ENCODE measurements at places on chromosomes 3 and 15.

DNA sequence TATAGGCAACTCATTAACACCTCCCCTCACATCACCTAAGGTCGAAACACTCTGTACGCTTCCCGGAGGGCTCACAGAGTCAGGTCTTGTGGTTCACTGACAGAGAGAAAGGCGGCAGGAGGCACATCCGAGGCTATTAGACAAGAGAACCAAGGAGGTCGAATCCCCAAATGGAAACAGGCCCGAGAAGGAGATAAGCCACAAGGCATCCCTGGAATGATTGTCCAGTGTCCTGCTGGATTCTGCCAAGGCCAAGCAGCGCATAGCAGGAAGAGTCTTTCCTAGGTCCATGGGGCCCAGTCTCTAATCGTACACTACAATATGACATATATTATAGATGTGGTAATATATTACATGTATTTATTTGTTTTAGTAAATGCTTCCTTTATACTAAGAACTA is 58.5 kb downstream of the ANXA2 start:
- no peak for DNase-seq
- no peaks in the 10 kb centered on the region for H3K36me3 ChIP-seq
- H3K27ac ChIP-seq = no peak overlapping the region
- no peak overlapping the region for H3K4me3 ChIP-seq
- H3K4me1 ChIP-seq = no peaks in the 10 kb centered on the region

DNA sequence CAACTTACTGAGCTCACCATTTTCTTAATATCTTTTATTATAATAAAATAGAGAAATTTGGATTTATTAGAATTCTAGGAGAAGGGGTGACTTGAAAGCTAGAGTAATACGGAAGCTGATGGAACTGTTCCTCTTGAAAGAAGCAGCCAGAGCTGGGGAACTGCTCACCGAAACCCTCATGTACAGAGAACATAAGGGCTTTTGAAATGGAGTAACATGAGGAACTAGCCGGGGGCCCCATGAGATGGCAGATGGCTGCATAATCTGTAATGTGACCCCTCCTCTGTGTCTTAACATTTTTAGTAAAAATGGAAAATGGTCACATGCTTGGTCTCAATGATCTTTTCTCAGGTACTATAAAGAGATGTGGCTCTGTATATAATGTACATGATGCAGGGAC is 15.7 kb upstream of the DYNC1LI1 start:
- no peak for DNase-seq
- H3K27ac ChIP-seq = no peak overlapping the region
- H3K27me3 ChIP-seq = no peaks in the 10 kb centered on the region
- H3K36me3 ChIP-seq = no peaks in the 10 kb centered on the region
- H3K4me1 ChIP-seq = no peaks in the 10 kb centered on the region

- H3K4me1 ChIP-seq = no peaks in the 10 kb centered on the region
- no peaks in the 10 kb centered on the region for H3K36me3 ChIP-seq
- DNase-seq = no peak
- no peaks in the 10 kb centered on the region for H3K27me3 ChIP-seq
- H3K4me3 ChIP-seq = no peak overlapping the region
- no peak overlapping the region for H3K27ac ChIP-seq
Measured at GRCh38 chr3:194386648-194387047, 12.4 kb downstream of the GP5 start.

- H3K4me1 ChIP-seq = no peaks in the 10 kb centered on the region
- no peak for DNase-seq
- H3K4me3 ChIP-seq = no peak overlapping the region
- H3K27me3 ChIP-seq = no peaks in the 10 kb centered on the region
- no peaks in the 10 kb centered on the region for H3K36me3 ChIP-seq
- H3K27ac ChIP-seq = no peak overlapping the region
Measured at GRCh38 chr3:133937061-133937686, 41.5 kb upstream of the RAB6B start.

- no peak overlapping the region for H3K4me3 ChIP-seq
- no peak for DNase-seq
- H3K4me1 ChIP-seq = peaks cover 2% of the 10 kb centered on the region
- H3K36me3 ChIP-seq = no peaks in the 10 kb centered on the region
Measured at GRCh38 chr3:118636841-118637240, 397.8 kb downstream of the IGSF11 start.

- no peaks in the 10 kb centered on the region for H3K4me1 ChIP-seq
- no peaks in the 10 kb centered on the region for H3K36me3 ChIP-seq
- H3K27me3 ChIP-seq = no peaks in the 10 kb centered on the region
- H3K4me3 ChIP-seq = no peak overlapping the region
Measured at GRCh38 chr3:42710323-42711021, 7.9 kb upstream of the HHATL start.

GRCh38 chr3:66501483-66502244 is 842 bp upstream of the LRIG1 start:
- peak overlapping the region; percentile 92 for H3K4me3 ChIP-seq
- H3K36me3 ChIP-seq = no peaks in the 10 kb centered on the region
- no peaks in the 10 kb centered on the region for H3K27me3 ChIP-seq
- H3K27ac ChIP-seq = no peak overlapping the region
- DNase-seq = no peak

- H3K36me3 ChIP-seq = peaks cover 23% of the 10 kb centered on the region
- H3K4me1 ChIP-seq = no peaks in the 10 kb centered on the region
- no peaks in the 10 kb centered on the region for H3K27me3 ChIP-seq
- no peak overlapping the region for H3K4me3 ChIP-seq
Measured at GRCh38 chr3:33645060-33645647, 72.9 kb downstream of the CLASP2 start.

DNA sequence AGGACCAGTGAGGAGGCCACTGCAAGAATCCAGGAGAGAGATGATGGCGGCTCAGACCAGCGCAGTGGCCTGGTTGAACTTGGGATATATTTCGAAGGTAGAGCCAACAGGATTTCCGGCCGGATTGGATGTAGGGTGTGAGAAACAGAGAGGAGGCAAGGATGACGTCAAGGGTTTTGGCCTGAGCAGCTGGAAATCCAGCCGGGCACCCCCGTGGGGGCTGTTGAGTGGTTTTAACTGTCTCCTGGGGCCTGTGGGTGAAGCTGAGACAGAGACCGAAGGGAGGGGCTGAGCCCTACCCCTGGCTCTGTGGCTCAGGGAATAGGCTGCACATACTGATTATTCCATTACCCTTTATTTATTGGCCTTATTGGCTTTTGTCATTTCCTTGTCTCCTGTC is 45.7 kb downstream of the EXOG start:
- no peaks in the 10 kb centered on the region for H3K4me1 ChIP-seq
- no peaks in the 10 kb centered on the region for H3K36me3 ChIP-seq
- no peak for DNase-seq
- H3K27me3 ChIP-seq = no peaks in the 10 kb centered on the region

DNA sequence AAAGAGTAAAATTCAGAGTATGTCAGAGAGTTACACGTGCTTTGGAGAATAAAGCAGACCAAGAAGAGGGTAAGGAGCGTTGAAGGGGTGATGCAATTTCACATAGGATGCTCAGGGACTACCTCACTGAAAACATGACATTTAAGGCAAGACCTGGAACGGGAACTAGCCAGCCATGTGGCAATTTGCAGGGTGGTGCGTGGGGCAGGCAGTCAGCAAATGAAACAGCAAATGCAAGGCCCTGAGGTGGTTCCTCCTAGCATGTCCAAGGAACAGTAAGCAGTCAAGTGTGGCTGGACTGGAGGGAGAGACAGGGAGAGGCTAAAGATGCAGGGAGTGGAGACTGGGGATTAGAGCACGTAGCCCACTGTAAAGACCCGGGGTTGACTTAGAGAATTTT is 146.1 kb upstream of the LPP start:
- H3K27ac ChIP-seq = no peak overlapping the region
- no peak for DNase-seq
- no peaks in the 10 kb centered on the region for H3K36me3 ChIP-seq
- H3K4me3 ChIP-seq = no peak overlapping the region
- H3K4me1 ChIP-seq = no peaks in the 10 kb centered on the region

GRCh38 chr3:45003859-45004258 is 22.2 kb upstream of the CLEC3B start:
- no peaks in the 10 kb centered on the region for H3K27me3 ChIP-seq
- H3K4me1 ChIP-seq = no peaks in the 10 kb centered on the region
- DNase-seq = no peak

- no peak for DNase-seq
- H3K4me1 ChIP-seq = no peaks in the 10 kb centered on the region
- no peak overlapping the region for H3K27ac ChIP-seq
- H3K27me3 ChIP-seq = no peaks in the 10 kb centered on the region
Measured at GRCh38 chr3:112925969-112926368, 48.9 kb downstream of the CD200R1 start.

DNA sequence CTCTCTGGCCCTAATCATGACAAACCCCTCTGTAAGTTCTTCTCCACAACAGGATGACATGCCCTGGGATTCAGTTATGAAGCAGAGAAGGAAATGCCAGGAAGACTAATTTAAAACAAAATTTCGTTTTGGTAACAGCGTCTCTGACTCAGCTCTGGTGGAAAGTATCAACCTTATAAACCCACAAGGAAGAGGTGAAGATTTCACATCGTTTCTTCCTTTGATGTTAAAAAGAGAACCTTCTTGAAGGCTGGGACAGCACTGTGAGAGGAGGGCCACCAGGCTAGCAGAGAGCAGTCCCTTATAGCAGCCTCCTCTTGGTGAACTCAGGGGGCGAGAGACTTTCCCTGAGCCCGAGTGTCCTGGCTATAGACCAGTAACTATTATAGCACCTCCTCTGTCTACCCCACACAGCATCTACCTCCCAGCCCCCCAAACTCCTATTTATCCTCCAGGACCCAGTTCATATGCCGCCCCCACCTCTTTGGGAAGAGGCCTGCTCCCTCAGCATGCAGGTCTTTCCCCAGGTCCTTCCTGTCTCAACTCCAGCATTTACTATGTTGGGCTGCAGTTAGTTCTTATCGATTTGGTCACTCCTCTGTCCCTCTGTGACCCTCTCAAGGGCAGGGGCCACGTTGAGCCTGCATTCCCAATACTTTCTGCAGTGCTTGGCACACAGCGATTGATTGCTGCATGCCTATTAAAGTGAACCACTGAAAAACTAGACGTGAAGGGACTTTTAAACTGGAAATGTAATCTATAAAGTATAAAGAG is 321.5 kb upstream of the ICE2 start:
- no peaks in the 10 kb centered on the region for H3K27me3 ChIP-seq
- H3K36me3 ChIP-seq = no peaks in the 10 kb centered on the region
- DNase-seq = no peak
- no peak overlapping the region for H3K4me3 ChIP-seq
- H3K4me1 ChIP-seq = no peaks in the 10 kb centered on the region
- no peak overlapping the region for H3K27ac ChIP-seq

DNA sequence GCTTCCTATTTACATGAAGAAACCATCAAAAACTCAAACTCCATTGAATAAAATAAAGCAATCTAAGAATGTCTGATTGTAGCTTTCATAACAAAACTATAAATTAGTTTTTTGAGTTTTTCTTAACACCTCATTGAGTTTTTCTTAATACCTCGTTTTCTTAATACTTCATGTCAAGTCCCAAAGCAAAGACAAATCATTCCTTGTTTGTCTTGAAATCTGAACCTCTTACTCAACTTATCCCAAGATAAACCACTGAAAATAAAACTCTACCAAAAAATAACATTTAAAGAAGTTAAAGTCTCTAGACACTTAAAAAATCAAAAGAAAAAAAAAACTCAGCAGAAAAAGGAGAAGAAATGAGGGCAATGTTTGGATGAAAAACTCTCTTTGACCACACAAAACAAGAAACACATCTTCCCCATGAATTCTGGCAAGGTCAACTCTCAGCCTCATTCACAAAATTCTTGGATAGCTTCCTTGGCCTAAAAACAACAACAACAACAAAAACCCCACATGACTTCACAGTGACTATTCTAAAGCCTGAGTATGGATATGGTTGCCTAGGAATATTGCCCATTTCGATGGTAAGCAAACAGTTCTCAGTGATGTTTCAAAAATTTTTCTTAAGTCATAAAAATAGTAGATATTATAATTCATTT is 38.2 kb downstream of the TMCC1 start:
- H3K4me1 ChIP-seq = peaks cover 11% of the 10 kb centered on the region
- peak overlapping the region; percentile 32 for H3K27ac ChIP-seq
- H3K36me3 ChIP-seq = peaks cover 6% of the 10 kb centered on the region
- H3K4me3 ChIP-seq = no peak overlapping the region

- H3K4me1 ChIP-seq = no peaks in the 10 kb centered on the region
- no peaks in the 10 kb centered on the region for H3K36me3 ChIP-seq
- no peak for DNase-seq
- H3K27ac ChIP-seq = no peak overlapping the region
Measured at GRCh38 chr3:164779816-164780215, 298.5 kb downstream of the SI start.

DNA sequence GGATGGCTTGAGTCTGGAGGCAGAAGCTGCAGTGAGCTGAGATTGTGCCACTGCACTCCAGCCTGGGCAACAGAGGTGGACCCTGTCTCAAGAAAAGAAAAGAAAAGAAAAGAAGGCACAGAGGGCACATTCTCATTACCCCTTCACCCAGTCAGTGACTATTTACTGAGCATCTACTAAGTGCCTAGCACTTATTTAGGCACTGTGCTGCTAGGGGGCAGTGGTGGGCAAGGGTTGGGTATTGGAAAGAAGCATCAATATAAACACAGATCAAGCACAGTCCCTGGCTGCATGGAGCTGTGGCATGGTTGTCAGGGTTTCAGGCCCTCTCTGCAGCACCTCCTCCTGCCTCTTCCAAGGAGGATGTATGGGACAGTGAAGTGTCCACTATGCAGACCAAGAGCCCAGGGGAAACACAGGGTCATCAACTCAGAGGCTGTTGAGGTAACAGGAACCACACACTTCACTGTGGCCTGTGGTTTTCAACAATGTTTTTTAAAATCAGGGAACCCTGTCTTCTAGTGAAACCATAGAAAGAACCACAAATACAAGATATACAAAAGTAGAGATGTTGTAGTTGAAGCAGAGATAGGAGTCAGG is 138.5 kb downstream of the RAB11A start:
- DNase-seq = no peak
- peaks cover 9% of the 10 kb centered on the region for H3K4me1 ChIP-seq
- no peak overlapping the region for H3K4me3 ChIP-seq
